ENCODE measurements at places on chromosomes 11 and 22.

GRCh38 chr11:134531327-134532130 is 119.5 kb upstream of the B3GAT1 start:
- no peak for DNase-seq

GRCh38 chr11:72758304-72758689 is 6.1 kb upstream of the ARAP1 start:
- DNase-seq, result no peak

DNA sequence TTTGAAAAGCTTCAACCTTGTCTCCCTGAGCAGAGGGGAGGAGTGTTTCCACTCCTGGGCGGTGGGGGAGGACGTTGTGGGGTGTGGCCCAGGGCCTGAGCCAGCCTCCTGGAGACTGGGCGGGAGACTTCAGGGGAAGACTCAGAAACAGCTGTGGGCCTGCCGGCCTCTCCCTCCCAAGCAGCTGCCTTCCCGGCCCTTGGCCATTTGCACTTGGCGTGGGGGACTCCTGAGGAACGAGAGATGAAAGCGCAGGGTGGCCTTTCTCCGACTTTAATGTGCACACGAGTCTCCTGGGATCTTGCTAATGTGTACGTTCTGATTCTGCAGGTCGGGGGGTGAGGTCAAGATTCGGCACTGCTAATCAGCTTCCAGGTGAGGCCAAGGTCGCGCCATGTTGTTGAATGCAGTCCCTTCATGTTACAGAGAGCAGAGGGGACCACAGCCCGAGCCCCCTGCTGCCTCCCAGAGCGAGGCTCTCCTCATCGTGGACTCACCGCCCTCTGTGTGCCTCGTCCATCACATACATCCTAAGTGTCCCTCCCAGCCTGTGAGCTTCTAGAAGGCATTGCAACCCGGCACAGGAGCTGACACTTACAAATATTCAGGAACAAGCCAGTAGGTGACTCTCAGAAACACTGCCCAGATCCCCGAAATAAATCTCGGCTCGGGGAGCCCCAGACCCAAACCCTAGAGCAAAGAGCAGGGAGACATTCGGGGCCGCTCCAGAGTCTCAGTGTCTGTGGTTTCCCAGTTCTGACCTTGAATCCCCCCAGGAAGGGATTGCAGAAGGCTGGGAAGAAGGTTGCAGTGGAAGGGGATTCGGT is 7.7 kb downstream of the LIF start:
- DNase-seq, result peak; percentile 31

- DNase-seq, result no peak
These were observed 3.6 kb downstream of the PIK3IP1 start for GRCh38 chr22:31288496-31289240.

- peak; percentile 77 for DNase-seq
These were observed 18.2 kb downstream of the IFT27 start for GRCh38 chr22:36757668-36758211.

DNA sequence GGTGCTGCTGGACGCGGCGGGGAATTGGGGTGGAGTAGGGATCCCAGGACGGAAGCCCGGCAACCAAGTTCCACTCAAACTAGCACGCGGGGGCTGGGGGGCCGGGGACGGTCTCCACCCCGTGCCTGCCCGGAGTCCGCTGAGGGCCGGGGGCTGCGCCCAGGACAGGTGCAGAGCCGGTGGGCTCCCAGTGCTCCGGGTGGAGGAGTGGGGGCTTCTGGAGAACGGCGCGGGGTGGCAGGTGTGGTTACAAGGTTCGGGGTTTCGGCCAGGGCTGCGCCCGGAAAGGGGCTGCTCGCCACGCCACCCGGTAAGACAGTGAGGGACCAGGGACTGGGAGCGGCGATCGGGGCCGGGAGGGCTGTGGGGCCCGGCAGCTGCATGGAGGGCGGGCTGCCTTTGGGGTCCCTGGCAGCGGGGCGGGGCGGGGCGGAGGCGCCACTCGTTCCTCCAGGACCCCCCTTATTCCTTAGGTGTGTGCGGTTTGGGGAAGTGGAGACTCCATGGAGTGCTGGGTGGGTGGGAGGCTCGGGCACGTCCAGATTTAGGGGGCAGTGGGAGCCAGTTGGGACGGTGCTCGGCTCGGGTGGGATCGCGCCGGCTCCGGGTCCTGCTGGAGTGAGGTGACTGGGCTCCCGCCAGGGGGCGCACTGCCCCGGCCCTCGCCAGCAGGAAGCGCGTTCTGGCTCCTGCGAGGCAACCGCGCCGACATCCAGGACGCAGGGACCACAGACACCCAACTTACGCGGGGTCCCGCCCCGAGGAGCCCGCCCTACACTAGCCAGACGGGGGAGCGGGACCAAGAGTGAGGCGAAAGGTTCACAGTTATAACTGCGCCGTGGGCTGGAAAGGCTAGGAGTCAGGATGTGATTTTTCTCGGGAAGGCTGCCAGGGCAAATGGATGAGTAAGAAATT is 868 bp downstream of the TSPAN18 start:
- DNase-seq, result peak; percentile 78

DNA sequence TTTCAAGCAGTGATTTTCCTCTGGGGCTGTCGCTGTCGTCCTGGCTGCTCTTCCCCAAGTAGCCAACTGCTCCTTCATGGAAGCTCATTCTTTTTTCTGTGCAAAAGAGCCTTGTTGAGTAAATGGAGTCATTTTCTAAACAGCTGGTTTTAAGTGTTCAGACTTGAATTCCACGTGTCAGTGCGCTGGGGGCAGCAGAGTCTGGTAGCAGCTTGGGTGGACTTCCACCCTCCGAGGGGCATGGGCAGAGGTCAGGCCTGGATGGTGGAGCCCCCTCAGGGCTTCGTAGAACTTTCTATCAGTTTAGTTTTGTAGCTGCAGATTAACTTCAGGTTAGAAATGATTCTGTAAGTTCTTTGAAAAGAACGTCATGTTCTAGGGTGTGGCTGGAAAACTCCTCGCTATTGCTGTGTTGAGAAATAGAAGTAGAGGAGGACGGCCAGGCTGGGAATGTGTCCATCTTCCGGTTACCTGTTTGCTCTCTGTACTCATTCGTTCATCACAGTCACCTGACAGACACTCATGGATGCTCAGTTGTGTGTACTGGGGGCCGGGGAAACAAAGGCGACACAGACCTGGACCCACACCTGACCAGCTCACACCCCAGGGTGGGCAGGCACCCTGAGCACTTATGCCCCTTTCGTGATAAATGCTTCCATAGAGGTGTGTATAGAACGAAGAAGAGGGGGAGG is 270.7 kb downstream of the TBC1D22A start:
- DNase-seq, result no peak

DNA sequence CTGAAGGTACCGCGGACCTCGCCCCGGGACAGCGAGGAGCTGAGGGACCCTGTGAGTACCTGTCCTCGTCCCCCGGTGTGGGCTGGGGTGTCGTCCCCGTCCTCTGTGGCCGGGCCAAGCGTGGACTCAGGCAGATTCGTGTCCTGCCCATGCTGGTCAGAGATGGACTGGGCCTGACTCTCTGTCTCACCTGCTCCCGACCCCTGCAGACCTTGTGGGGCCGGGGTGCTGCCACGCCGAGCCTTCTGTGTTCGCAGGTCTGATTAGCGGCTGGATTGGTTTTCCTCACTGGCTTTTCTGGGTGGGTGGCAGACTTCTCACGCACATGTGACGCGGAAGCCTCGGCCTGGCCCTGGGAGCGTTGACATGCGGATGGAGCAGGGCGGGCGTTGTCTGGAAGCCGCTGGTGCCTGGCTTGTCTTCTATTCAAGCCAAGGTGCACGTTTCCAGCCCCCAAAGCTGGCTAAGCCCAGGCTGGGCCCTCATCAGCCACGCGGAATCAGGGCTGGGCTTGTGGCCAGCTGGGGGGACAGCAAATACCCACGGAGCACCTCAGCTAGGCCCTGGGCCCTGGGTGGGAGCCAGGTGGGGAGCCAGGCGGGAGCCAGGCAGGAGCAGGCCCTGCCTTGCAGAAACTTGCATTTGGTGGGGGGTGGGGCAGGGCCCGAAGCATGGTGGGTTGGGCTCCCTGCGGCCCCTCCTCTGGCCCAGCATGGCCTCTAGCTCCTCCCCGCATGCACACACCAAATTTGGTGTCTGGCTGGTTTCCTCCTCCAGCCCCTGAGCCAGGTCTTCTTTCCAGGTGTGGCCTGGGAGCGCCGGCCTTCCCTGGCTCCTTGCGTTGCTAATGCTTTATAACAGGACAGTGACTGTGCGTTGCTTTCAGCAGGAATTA is 7.0 kb downstream of the GRAMD4 start:
- no peak for DNase-seq

GRCh38 chr11:37710031-37710430 is 1112.0 kb upstream of the RAG2 start:
- DNase-seq, result no peak
